SW 1271 (cell line): ENCODE measurements at places on chromosomes 16 and 17.

DNA sequence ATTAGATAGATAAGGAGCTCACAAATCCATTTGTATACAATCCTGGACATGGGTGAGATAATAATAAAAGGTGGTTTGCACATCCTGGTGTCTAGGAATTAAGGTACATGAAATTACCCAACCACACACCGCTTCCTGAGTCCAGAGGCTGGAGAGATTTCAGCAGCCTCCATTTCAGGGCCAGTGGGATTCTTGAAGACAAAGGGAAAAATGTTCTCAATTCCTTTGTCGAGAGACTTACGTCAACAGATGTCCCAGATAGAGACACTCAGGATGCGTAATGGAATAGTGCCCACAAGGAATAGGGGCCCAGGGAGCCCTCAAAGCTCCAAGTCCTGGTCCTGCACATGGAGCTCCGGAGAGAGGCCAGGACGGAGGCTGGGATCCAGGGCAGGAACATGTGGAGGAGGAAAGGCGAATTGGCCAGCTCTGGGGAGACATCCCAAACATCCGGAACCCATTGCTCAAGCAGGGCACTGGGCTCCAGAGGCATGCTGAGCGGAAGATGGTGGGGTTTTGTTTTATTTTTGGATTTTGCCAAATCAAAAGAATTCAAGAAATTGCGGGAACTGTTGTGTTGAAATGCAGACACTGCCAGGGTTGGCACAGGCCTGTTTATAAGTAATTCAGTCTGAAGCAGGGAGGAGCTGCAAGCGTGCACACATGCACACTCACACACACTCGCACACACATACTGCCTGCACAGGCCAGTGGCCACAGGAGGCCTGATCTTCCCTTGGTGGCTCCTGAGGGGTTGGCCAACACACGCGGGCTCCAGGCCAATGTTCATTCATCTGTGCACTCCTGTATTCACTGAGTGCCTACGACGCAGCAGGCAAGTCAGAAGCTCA, 97.2 kb downstream of the NOG start:
- no peak for DNase-seq

DNA sequence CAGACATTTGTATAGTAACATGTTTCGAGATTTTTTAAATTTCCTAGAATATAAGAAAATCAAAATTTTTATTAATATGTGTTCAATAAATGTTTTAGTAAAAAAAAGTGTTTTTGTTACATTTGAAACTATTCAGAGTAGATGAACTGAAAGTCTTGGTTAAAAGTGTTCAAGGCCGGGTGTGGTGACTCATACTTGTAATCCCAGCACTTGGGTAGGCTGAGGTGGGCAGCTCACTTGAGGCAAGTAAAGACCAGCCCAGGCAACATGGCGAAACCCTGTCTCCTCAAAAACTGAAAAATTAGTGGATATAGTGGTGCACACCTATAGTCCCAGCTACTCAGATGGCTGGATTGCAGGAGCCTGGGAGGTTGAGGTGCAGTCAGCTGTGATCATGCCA, 16.8 kb upstream of the PHKG2 start:
- DNase-seq: no peak

DNA sequence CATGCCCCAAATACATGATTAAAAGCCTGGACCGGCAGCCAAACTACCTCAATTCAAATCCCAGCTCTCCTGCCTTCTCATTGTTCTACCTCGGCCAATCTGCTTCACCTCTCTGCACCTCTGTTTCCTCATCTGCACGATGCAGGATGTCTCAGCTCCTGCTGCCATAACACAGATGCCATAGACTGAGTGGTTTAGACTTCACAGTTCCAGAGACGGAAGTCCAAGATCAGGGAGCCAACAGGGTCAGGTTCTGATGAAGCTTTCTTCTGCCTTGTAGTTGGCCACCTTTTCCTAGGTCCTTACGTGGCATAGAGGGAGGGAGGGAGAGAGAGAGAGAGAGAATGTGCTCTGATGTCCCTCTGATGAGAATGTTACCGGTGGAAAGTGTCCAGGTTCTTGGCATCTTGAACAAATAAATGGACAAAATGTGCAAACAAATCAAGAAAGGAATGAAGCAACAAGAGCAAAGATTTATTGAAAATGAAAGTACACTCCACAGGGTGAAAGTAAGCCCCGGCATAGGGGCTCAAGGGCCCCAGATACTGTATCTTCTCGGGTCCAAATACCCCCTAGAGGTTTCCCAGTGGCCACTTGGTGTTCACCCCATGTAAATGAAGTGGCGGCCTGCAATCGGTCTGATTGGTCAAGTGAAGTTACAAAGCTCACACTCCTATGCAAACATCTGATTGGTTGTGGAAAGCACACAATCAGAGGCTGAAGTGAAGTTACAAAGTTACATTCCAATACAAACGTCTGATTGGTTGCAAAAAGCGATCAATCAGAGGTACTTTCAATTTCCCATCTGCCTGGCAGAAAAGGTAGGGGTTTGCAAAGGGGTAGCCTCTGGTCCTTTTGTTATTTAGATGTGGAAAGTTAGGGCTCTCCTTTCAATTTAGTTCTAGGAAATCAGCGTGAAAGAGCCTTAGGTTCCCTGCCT, 43.3 kb upstream of the ZCCHC14 start:
- no peak for DNase-seq

- DNase-seq: no peak
Observed at GRCh38 chr16:85934210-85934609, 35.2 kb downstream of the IRF8 start.

DNA sequence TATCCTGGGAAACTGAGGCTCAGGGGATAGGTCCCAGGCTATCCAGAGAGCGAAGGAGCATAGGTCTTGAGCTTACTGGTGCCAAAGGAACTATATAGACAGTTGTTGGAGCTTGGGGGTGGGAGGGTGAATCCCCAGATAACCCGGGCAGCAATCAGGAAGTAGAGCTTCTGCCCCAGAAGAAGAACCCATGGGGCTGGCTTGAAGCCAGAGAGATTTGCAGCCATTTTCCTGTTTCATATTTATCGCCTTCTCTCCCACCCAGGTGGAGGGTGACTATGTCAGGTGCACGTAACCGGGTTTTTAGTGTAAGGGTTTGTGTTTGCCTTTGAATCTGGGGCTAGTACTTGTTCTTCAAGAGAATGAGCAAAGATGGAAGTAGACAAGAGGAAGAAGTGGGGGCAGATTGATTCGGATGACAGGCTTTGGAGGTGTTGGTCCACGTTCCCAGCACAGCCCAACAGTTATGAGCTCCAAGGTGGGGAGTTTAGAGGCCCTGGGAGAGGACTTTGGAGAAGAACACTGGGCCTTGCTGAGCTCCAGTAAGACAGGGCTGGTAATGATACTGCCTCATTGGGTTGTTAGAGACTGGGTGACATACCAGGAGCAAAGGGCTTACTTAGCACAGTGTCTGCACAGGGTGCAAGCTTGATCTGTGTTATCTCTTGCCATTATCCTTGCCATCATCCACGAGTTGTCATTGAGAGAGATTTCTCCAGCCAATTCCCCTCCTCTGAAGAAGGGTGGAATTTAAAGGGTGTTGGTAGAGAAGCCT, 145.6 kb downstream of the CCDC182 start:
- DNase-seq: no peak

GRCh38 chr17:73010414-73010813, 82.1 kb downstream of the SLC39A11 start:
- DNase-seq: no peak

DNA sequence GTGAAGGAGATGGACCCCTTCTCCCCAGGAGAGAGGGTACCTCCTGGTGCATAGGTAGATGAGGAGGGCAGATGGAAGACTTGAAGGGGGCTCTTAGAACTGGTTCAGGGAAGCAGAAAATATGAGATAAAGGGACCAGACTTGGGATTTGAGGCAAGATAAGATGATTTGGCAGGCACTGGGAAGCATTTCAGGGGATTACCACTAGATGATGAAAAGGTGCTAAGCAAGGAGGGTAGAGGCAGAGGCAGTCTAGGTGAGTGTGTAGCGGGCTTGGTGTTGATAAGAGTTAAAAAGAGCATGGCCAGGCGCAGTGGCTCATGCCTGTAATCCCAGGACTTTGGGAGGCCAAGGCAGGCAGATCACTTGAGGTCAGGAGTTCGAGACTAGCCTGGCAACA, 14.4 kb downstream of the SLC9A5 start:
- DNase-seq: no peak

DNA sequence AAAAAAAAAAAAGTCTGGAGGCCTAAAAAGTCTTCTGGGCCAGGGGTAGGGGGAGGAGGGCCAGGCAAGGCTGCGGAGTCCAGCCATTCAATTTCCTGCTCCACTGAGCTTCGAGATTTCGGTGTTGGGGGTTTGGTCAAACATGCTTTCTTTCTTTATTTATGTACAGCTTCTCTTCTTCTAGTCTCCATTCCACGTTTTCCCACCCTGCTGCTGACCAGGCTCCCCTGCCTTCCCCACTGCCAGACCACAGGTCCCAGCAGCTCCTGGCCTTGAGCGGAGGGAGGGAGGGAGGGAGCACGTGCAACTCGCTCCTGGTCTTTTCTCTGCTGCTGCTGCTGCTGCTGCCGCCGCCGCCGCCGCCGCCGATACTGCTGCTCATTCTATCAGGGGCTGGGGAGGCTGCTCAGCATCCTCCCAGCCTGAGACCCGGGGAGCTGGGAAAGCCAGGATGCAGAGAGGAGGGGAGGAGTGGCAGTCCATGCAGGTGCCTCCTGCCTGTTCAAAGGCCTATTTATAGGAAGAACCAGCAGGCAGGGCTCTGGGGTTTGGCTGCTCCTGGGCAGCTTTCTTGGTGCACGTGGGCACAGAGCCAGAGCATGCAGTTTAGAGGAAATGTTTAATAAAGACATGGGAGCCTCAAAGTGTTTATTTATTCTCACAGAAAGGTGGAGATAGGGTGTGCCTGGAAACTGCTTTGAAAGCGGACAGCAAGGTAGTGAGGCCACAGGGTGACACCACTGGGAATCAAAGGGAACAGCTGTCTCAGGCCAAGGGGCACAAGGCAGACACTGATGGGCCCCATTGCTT, 23.4 kb upstream of the ZFHX3 start:
- no peak for DNase-seq

GRCh38 chr16:76201385-76201784, 75.8 kb upstream of the CNTNAP4 start:
- DNase-seq: no peak

DNA sequence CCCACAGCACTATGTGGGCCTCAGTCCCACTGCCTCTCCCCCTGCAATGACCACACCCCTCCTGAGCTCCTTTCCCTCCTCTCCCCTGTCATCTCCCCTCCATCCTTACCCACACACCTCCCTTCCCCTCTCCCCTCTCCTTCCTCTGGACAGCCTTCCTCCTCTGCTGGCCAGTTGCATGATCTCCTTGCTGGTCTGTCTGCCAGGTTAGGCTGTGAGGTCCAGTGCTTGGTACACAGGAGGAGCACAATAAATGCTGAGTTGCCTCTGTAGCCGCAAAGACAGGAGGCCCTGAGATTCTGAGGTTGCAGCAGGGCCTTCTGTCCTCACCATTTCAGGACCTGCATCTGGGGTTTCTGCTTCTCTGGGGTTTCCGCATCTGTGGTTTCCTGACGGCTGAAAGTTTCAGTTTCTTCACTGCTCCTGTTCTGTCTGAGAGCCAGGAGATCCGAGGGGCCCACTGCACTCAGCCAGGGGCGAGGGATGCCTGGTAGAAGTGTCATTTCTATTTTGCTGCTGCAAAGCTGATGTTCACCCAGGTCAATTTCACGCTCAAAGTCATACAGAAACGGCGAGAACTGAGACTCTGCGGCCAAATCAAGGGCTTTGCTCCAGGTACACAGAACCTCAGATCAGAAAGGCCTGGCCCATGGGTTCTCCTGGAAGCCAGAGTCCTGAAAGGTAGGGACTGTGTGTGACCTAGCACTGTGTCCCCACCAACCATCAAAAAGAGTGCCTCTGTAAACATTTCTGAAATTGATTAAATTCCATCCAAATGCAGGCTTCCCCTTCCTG, 4.6 kb upstream of the SLC12A3 start:
- no peak for DNase-seq

GRCh38 chr17:27403480-27404005, 52.7 kb upstream of the KSR1 start:
- DNase-seq: no peak

DNA sequence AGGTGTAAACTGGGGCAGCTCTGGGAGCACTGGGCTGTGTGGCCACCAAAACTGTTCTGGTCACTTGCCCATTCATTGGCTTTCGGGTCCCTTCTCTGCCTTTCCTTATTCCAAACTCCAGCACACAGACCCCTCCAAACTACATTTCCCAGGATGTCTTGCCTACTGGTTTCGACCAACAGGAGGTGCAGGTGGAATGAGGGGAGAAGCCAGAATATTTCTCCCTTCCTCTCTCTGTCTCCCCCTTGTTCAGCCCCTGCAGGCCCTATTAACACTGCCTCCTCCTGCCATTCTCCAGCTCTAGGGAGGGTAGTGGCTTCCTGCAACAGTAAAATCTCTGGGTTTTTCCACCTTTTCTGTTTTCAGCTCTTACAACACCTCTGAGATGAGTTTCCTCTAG, 13.2 kb upstream of the NAGPA start:
- DNase-seq: no peak

- DNase-seq: no peak
Observed at GRCh38 chr16:57984443-57985203, 13.7 kb upstream of the CNGB1 start.

GRCh38 chr16:84720177-84720579, 20.4 kb downstream of the USP10 start:
- no peak for DNase-seq

DNA sequence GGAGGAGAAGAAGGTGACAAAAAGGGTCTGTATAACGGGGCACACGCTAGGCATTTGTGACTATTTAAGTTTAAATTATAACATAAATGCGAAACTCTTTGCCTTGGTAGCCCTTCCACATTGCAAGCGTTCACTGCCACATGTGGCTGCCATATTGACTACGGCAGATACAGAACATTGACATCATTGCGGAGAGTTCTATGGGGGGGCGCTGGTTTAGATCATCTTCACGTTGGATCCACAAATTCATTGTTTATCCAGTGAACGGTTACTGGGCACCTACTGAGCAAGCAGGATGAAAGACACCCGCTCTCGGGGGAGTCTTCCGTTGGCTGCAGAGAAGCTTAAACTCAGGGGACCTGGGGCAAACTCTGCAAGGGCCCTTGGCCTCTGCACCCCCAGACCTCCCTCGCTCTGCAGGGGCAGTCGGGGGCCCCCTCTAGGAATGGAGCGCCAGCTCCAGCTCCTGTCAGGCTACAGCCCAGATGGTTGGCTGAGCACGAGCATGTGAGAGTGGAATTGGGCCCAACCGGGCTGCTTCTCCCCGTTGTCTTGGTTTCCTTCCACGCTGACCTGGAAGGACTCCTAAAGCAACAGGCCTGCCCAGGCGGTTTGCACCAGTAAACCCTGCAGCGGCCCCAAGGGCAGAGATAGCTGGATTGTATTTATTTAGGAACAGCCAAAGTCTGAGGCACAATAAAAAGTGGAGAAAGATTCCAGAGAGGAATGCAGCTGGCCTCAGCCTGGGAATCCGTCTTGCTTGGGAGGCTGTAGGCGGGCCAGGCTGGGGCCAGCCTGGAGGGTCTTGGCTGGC, 172.2 kb downstream of the SEC14L1 start:
- DNase-seq: no peak

DNA sequence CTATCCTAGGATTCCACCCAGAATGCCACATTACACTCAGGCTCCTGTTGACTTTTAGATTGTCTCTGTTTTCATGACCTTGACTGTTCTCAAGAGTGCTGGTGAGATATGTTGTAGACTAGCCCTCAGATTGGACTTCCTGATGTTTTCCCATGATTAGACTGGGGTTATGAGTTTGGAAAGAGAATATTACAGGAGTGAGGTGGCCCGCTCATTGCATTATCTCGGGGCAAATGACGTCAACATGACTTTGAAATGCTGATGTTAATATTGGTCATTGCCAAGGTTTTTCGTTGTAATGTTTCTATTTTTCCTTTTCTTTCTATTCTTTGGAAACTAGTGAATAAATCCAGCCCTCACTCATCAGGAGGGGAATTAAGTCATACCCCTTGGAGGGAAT, 355.7 kb upstream of the MON1B start:
- DNase-seq: no peak
